ENCODE measurements at places on chromosomes 5 and 9.

DNA sequence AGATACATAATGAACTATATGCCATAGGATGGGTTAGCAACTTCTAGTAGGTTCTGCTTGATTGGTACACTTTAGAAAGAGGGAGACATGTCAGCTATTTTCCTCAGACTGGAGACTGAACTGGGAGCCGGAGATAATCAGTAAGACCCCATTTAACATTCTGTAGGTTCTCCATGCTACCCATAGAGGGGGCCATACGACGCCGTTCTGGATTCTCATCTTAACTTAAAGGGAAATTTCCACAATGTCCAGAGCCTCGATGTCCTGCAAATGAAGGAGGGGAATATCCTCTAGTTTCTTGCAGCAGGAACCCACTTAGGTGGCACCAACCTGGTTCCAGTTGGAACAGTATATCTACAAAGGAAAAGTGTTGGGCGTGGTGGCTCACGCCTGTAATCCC is 22.3 kb upstream of the NPM1 start:
- no peak for DNase-seq

- DNase-seq: peak; percentile 49
Observed at GRCh38 chr5:147822686-147823491, 8.6 kb downstream of the SPINK1 start.

DNA sequence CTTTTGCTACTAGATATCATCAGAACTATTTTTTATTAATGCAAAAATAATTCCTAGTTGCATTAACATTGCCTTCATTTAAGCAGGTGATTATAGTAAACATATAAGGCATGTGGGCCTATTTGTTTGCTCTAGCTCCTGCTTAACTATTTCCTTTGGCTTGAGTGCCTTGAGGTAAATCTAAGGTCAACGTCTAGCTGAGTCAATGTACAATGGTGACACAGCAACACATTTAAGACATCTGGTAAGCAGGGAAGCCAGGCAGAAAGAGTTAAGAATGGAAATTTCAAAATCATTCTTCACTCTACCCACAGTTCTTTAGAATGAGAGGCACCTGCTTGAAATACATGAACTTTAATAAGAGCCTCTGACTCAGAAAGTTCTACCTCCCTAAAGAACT is 111.9 kb upstream of the FST start:
- DNase-seq: no peak

DNA sequence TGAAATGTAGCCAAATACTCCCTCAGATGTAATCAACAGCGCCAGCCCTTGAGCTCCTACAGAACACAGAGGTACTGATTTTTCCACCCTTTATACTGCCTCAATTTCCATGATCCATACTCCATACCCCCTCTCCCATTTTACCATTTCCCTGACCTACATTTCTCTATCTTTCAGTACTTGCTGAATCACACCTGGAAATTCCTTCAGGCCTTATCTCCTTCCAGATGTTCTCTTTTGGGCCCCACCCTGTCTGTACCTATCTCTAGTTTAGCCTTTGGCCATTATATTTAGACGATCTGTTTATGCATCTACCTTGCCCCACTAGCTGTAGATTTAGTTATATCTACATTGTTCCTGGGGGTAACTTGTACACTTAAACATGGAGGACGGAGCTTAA is 5.5 kb downstream of the NIM1K start:
- DNase-seq: no peak

DNA sequence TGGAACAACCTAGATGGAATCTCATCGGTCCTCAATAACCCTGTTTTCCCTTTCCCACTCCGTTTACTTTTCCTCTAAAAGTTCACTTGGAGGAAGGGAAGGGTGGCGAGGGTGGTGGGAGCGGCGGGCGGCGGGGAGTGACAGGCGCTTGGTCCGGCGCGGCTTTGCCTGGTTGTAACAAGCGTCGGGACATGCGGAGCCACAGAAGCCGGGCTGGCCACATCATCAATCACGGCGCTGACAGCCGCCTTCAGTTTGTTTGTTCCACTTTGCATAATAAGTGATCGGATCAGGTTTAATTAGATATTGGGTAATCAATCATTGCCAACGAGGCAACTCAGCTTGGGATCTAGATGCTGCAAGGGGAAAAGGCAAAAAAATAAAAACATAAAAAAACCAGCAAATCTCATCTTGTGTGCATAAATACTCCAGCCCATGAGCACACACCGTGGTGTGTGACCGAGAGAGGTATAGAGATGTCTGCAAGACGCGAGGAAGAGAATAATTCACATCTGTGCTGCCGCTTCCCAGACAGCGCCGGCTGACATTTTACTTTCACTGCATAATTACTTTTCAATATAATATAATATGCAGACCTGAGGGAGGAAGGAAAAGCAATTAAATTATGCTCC is 396.2 kb upstream of the IRX4 start:
- no peak for DNase-seq

GRCh38 chr9:108162664-108163063 is 673.1 kb upstream of the KLF4 start:
- DNase-seq: no peak

DNA sequence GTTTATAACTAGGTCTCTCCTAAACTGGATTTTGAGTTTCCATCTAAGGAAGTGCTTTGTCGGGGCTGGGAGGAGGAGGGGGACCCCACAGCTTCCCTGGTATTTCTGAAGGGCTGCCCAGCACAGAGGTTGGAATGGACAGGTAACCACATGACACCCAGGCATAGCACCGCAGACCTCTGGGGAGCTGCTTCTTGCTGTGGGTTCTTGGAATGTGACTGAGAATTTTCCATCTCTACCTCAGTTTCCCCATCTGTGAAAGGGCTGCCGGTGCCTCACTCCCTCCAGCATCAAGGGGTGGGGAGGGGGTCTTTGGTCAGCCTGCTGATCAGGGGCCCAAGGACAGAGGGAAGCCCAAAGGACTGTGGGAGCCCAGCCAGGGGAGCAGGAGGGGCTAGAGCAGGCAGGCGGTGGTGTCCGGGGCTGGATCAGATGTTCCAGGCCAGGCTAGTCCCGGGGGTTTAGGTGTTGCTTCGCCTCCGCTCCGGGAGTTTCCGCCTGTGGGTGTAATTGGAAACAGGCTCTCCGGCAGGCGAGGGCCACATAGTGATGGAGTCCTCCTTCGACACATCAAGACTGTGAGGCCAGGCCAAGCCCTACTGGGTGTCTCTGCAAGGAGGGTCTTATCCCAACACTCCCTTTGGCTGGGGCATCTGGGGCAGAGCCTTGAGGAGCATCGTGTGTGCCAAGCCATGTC is 3.3 kb downstream of the OLFML2A start:
- DNase-seq: peak; percentile 45

DNA sequence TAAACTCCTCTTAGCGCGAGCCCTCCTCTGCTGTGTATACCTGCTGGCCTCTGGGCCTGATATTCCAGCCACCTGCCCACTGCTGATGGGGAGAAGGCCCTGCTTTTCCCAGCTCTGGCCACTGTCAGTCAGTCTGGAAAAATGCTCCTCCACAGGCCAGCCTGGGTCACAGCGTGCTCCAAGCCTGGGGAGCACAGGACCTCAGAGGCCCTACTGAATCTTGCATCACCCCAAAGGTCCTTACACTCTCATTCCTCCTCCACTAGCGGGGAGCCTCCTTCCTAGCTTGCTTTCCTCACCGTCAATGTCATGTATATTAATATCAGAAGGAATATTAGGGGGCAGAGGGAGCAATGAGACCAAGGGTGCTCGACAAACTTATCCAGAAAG is 73.7 kb downstream of the SHB start:
- DNase-seq: no peak

GRCh38 chr9:89165341-89165740 is 13.3 kb downstream of the SHC3 start:
- no peak for DNase-seq

- DNase-seq: no peak
Observed at GRCh38 chr5:124160265-124160664, 586.2 kb downstream of the ZNF608 start.

GRCh38 chr9:112377087-112377486 is 2.8 kb upstream of the HSDL2 start:
- DNase-seq: no peak

DNA sequence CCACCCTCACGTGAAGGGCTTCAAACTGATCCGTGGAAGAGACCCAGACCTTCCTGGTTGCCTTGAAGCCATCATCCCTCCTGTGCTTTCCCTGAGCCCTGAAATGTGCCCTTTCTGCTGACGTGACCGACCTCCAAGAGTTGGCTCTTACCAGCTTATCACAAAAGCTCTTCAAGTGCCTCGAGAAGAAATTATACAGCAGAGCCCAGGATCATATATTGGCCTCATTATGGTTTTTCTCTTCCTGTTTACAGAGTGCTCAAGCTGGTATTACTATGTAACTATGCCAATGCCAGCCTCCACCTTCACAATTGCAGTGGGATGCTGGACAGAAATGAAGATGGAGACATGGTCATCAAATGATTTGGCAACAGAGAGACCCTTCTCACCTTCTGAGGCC is 66.0 kb downstream of the AOPEP start:
- DNase-seq: no peak

- DNase-seq: peak; percentile 93
Observed at GRCh38 chr5:138459311-138459933, 5.9 kb upstream of the EGR1 start.

GRCh38 chr9:134436911-134437310 is 110.7 kb downstream of the RXRA start:
- no peak for DNase-seq

DNA sequence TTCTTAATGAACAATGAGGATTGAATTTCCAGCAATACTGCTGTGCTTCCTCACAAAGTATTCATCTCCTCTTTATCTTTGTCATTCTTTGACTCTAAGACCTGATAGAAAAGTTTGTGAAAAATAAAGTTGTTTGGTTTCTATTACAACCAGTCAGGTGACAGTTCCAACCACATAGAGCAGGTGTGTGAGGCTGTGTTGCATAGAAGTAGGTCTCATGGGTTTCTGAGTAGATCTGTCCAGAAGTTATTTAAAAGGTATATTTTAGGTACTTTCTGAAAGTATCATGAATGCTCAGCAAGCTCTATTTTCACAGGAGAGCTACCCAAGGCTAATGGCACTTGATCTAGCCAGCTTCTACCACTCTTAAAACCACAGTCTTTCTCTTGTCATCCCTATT is 637.0 kb downstream of the DNAH5 start:
- DNase-seq: no peak

DNA sequence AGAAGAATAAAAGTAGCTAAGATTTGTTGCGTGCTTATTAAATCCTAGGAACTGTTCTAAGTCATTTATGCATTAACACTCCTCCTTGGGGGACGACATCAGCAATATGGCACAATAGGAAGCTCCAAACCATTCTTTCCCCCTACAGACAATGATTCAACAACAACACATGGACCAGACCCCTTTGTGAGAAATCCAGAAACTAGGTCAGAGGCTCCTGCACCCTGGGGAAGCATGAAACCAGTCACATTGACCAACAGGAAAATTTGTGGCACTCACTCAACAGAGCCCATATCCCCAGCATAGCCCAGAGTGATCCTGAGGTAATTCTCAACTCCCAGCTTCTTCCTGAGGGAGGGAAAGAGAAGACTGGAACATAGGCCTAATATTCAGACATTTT is 294.4 kb downstream of the HINT1 start:
- DNase-seq: no peak

DNA sequence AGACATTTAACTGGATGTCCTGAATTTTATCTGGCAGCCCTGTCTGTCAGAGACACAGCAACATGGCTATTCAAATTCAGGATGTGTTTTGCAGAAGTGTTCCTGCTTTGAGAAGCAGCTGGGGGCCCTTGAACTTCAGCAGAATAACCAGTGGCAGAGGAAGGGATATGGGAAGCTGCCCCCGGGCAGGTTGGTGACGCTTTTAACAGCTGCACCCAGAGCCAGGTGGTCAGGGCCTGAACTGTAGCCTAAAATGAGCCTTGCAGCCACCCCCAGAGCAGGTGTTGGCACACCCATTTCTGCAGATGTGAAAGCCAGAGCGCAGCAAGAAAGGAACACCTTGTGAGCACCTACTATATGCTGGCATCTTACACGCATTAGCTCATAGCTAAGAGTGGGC is 128.7 kb upstream of the BOD1 start:
- DNase-seq: peak; percentile 77

- no peak for DNase-seq
Observed at GRCh38 chr9:135814421-135815095, 92.8 kb downstream of the CAMSAP1 start.

- no peak for DNase-seq
Observed at GRCh38 chr5:106737111-106737510, 933.6 kb downstream of the EFNA5 start.

DNA sequence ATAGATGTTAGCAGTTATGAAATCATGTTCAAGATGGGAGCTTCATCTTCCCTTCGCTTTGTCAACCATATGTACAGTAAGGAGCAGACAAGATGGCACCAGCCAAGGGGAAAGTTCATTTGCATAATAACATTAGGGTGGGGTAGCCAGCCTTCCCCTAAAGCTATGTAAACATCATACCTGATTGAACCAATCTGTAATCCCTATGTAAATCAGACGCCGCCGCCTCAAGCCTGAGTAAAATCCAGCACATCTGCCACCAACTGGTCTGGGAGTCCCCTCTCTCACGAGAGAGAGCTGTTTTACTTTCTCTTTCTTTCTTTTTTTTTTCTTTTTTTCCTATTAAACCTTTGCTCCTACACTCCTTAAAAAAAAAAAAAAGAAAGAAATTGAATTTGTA is 30.8 kb upstream of the REEP2 start:
- no peak for DNase-seq

DNA sequence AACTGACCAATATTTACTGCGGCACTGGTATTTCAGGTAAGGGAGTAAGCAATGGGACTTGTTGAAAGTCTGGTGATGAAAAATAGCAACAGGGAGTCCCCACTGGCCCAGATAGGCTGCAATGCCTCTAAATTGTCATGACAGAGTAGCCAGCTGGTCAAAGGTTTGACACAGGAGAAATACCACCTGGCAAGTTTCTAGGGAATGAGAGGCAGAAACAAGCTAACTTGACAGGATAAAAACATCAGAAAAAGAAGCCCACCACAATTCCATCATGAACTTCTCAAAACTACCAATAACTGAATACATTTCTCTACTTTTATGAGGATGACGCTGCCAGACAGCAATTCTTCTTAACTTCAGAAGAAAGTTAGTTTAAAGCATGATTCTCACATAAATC is 99.8 kb downstream of the STRBP start:
- DNase-seq: no peak

Measured in Peyer's patch (tissue), 4 donors.